ENCODE measurements at places on chromosomes 1 and 21.

- no peak for DNase-seq
Measured at GRCh38 chr21:31034378-31034777, 3.9 kb downstream of the KRTAP19-8 start.

DNA sequence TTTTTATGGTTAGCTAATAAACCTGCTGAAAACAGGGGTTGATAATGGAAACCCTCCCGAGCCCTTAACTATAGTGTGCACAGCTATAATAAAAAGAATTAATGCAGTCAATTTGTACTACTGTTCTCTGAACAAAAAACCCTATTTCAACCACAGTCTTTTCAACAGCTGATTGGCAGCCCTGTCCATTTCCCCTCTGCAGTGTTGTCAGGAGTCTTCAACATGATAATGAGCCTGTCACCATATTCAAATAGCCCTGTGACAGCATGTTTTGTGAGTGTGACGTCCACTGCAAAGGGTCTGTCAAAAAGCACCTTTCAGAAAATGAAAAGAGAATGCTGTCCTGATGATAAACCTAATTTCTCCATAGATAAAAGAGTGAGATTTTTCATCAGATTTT is 92.7 kb downstream of the ESRRG start:
- DNase-seq = no peak

DNA sequence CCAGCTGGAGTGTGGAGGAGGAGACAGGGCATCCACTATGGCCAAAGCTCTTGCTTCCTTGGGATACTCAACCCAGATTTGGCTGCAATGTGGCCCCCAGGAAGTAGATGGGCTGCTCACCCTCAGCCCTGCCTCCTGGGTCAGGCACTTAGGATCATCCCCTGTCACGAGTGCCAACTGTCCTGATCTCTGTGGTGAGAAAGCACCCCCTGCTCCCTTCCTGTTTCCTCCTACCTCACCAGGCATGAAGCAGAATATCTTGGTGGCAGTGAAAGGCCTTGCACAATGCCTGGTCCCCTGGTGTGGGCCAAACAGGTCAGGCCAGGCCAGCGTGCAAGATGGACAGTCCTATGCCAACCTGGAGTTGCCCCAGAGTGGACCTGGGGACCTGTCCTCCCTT is 211.7 kb downstream of the GRIK3 start:
- no peak for DNase-seq

DNA sequence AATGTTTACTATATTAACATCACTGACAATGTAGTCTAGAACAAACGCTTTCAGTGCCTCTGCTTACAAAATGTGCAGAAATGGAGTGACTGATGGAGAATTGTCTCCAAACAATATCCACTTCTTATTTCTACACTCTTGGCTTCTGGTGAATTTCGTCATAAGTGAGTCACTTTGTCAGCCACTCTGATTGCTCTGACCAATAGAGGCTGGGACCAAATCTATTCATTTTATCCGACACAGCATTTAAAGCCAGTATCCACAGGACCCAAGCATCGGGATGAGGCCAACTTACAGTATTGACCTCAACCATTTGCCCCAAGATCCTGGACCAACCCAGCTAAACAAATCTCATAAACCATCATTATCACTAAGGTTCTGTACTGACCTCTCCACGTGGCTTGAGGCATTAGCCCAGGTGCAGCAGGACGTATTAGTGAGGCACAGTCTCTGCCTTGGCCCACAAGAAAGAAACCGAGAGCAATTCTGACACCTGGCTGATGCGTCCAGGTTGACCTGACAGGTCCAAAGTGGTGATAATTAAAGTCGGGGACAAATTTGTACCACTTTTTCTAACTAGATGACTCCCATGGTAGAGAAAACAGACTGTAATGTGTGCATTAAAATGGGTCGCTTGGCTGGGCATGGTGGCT is 53.3 kb upstream of the ERO1B start:
- DNase-seq = no peak

DNA sequence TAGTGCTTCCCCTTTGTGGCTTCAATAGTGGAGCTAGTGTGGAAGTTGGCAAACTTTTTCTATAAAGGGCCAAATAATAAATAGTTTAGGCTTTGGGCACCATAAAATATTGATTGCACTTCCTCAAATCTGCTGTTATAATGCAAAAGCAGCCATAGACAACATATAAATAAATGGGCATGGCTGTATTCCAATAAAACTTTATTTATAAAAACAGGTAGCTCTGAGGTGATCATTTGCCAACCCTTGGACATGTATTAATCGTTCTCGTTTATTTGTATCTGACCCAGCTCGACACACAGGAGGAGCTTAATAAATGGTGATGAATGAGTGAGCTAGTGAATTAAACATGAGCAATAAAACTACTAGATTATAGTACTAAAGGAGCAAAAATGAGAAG is 13.3 kb downstream of the KAZN start:
- no peak for DNase-seq

- peak; percentile 13 for DNase-seq
Measured at GRCh38 chr1:106937104-106937503, 119.4 kb upstream of the PRMT6 start.

DNA sequence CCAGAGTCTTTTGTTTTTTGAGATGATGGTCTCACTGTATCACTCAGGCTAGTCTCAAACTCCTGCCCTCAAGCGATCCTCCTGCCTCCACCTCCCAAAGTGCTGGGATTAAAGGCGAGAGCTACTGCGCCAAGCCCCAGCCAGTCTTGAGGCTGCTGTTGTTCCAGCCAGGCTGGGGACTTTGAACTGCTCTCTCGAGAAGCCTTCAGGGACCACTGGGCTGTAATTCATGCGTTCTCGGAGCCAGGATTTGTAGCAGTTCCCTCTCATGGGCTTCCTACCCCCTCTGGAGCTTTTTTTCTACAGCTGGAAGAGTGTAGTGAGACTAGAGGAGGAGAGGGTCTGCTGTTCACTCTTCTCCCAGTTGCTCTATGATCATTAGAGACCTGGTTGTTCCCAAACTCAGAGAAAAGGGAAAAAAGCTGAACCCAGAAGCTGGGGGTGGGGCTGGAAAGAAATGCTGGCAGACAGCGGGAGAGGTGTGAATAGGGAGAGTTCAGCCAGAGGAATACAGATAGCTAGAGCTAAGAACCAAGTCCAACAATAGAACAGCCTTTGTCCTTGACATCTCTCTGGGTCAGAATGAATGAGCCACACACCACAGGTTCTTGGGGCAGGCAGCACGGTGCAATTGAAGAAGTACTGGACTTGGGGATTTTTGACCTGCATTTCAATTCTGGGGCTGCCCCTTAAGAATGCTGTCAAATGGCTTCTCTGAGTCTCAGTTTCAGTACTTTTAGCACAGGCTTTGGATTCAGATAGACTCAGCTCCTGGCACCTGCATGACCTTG is 13.2 kb upstream of the SLC41A1 start:
- peak; percentile 30 for DNase-seq

- DNase-seq = no peak
Measured at GRCh38 chr21:24941316-24942185, 665.7 kb downstream of the MRPL39 start.

DNA sequence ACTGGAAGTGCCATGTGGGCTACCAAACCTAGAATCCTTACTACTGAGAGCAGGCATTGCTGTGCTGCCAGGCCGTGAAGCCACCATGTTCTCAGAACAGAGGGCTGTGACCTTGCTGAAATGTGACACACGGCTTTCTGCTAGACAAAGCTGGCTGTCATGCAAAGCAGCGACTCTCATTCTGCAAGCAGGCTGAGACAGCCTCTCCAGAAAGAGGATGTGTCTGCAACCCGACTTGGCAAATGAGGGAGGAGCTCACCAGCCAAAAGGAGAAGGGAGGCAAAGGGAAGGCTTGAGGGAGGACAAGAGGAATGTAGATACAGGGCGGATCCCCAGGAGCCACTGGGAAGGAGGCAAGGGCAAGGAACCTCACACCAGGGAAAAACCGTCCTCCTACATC is 85.7 kb upstream of the KRTAP19-8 start:
- DNase-seq = no peak

DNA sequence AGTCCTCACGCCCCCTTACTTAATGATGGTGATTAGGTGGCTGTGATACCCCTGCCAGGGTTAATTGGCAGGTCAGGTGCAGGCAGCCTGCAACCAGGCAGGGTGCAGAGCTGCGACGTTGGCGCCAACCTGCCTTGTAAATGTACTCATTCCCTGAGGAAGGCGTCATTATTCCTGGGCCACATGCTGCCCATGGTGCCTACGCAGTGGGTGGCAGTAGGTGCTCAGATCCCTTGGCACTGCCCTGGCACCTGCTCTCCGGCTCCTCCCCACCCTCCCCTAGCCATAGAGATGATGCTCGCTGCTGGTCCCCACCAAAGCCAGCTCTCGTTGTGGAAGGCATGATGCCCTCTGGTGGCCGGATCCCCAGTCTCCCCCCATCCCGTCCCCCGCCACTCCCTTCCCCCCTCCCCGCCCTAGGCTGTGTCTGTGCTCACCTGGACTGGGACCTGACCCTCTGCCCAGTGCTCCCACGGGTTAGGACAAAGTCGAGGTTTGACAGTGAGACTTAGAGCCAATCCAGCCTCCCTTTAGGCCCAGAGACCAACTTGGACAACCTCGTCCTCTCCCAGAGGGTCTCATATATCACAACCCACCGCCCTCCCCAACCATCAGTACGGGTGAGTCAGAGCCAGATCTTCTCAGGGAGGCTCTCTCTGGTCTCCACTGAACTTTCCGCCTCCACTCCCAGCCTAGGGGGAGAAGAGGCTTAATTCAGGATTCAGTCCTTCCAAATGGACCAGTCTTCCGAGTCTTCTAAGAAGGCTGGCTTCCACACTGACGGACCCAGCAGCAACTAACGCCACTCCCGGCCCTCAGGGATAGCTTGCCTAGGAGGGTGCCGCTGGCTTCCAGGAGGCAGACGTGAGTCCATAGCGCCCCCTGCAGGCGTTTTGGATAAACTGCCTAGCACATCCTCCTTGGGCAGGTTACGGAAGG is 5.7 kb downstream of the KRTCAP2 start:
- DNase-seq = peak; percentile 95

DNA sequence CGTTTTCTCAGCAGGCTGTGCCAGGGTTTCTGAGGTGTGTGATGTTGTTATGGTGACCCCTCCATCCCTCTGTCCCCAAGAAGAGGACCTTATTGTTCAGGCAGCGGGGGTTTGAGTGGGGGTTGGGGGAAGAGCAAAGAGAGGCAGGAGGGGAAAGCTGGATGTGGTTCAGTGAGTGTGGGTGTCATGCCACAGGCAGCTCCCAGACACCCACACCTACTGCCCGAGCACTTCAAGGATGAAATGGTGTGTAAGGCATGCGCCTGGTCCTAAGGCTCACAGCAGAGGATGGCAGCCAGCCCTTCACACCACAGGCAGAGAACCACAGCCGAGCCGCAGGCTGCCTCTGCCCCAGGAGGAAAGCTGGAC is 49.9 kb upstream of the STUM start:
- no peak for DNase-seq

DNA sequence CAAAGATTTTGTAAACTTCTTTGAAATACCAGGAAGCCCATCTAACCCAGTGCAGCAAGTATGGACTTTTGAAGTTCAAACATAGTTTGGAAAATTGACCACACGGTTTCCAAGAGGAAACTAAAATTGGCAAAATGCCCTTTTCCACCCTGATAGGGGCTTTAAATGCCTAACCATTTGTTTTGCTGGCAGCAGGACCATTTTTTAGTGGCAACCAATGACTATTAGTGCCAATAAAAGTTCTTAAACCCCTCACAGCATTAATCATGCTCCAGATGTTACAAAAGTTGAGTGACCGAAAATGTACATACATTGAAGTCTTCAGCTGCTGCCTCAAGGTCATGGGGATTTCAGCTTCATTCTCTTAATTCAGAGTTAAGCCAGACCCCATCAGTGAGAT is 46.4 kb upstream of the ENAH start:
- DNase-seq = no peak

GRCh38 chr1:52296345-52296744 is 69.7 kb downstream of the CC2D1B start:
- DNase-seq = peak; percentile 13

GRCh38 chr1:20212685-20213331 is 26.5 kb upstream of the PLA2G2C start:
- DNase-seq = peak; percentile 66

- peak; percentile 76 for DNase-seq
Measured at GRCh38 chr1:159197561-159198557, 6.8 kb upstream of the ACKR1 start.

DNA sequence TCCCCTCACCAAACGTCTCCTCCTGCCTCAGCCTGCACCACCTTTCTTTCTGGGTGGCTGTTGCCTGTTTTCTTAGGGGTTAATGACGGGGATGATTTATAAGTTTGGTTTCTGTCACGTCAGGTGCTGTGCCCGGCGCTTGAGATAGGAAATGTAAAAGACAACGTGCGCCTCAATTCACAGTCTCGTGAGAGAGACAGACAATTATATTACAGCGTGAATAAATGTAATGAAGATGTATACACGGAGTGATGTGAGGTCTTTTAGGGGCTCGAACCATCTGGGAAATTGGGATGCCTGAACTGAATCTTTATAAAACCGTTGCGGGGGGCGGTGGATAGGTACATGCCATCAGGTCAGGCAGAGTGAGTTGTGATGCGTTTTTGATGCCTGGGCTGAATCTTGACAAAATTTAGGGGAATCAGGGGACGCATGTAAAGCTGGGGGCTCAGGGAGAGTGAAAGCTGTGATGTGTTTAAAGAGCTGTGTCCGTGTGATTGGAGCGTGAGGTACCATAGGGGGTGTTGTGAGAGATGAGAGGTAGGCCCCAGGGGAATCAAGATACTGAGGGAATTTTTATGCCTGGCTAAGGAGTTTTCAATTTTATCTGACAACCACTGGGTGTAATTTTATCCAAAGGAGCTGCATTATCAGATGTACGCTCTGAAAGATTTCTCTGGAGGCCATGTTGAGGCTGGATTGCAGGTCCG is 831 bp downstream of the TIPRL start:
- DNase-seq = no peak

DNA sequence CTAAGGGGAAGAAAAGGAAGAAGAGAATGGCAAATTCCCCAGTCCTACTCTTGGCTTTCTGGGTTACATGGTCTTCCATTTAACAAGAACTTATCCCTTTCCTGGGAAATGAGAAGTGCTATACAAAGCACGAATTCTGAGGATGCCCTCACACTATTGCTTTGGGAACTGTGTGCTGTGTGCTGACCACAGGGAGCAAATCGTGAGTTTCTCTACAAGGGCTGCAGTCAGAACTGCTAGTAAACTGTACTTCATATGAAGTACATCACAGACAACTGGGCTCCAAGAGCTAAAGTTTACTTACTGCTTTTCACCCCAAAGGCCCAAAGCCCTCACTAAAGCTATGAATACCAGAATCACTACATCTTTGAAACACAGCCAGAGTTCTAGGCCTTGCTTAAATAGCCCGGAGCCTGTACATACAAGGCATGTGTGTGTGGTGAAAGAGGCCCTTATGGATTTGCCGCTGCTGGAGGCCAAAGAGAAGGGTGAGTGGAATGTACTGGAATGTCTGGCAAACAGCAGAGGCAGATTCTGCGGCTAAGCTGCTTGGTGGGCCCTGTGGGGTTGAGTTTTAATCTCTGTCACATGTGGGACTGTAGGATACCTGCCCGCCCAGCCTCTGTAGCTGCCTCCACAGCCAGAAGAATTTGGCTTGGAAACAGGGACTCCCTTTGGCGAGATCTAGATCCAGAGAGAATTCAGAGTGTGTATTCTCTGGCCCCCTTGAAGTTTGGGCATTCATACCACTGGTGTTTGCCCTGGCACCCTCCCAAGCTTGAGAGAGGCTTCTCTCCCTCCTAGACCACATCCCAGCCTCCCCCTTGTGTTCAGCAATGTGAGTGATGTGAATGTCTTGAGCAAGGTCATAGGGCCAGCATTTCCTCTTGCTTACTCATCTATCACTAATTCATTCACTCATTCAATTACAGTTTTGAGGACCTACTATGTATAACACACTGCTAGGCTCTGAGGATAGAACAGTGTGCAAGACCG is 21.9 kb upstream of the TRIM67 start:
- DNase-seq = no peak

GRCh38 chr1:79716447-79716846 is 709.9 kb upstream of the ADGRL4 start:
- DNase-seq = no peak

Measured in activated naive CD4-positive, alpha-beta T cell treated with anti-CD3 and anti-CD28 coated beads for 36 hours (primary cell).